ENCODE measurements at places on chromosomes 11 and 22. TPM values are rescaled to one million over a fixed set of nuclear protein-coding genes. Genes with fewer than 3 reads are reported as not detected.

The OTOG gene
- not detected for total RNA-seq

The DMC1 gene
- not detected for total RNA-seq

The IGF2 gene
- total RNA-seq = 124 TPM

The GSTT2B gene
- total RNA-seq = not detected

The ADM gene
- 56.8 TPM for total RNA-seq

The PLAAT3 gene
- total RNA-seq = 21.1 TPM

DNA sequence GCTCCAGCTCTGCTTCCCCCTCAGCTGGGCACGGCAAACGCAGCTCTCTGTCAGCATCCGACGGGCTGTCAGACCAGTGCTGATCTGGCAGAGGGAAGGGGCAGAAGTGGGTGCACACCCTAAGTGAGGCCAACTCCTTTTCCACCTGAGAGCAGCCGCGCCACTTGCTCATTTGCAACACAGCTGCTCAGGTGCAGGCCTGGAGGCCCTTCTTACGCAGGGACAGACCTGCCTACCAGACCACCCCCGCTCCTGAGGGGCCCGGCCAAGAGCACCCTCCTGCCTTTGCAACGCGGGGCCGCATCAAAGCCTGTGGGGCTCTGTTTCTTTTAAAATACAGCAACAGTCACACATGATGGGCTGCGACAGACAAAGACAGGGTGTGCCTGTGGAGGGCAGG is 47.8 kb upstream of the BID start:
- H3K36me3 ChIP-seq = peaks cover 46% of the 10 kb centered on the region
- H3K27ac ChIP-seq = no peak overlapping the region
- no peaks in the 10 kb centered on the region for H3K27me3 ChIP-seq
- H3K4me3 ChIP-seq = no peak overlapping the region
- H3K4me1 ChIP-seq = no peaks in the 10 kb centered on the region

DNA sequence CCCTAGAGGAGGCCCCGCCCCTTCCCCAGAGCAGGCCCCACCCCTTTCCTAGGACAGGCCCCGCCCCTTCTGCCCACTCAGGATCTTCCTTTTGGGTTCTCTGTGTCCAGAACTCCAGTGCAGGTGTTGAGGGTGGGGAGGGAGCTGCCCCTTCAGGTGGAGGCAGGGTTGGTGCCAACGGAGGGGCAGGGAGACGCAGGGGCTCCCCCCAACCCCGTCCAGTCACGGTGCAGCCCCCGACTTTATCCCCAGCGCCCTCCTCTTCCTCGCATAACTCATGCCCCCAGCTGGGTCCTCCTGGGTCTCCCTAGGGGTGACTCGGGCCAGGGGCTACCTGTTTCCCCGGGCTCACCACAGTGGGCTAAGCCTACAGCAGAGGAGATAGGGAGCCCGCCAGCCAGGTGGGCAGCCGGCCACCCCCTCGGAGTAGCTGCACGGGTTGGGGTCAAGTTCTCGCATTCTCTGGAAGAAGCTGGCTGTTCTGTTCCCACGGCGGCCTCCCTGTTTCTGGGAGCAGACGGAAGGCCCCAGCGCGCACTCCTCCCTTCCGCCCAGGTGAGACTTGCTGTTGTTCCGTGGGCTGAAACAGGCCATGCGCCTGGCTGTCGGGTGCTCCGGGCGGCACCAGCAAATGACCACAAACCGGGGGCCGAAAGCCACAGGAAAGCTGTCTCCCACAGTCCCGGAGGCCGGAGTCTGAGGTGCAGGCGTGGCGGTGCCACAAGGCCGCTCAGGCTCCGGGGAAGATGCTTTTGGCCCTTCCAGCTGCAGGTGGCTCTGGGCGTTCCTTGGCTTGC is 38.9 kb downstream of the MUC2 start:
- no peak overlapping the region for H3K4me3 ChIP-seq
- H3K27ac ChIP-seq = no peak overlapping the region
- no peaks in the 10 kb centered on the region for H3K27me3 ChIP-seq

DNA sequence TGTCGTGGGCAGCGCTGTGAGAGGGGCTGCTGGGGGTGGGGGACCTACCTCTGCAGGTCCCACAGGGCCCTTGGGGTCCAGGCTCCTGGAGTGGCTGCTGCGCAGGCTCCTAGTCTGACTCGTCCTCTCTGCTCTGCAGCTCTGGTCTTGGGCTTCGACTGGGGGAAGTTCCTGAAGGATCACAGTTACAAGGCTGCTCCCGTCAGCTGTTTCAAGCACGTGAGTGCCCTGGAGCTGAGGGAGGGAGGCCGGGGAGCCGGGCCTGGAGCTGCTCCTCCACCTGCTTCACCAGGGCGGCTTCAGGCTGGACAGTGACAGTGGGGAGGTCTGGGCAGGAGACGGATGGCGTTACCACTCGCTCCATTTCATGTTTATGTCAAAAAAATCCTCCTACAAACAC is 11.9 kb downstream of the L3MBTL2 start:
- H3K4me3 ChIP-seq = no peak overlapping the region
- peak overlapping the region; percentile 33 for H3K27ac ChIP-seq
- H3K36me3 ChIP-seq = peaks cover 65% of the 10 kb centered on the region
- DNase-seq = no peak
- H3K4me1 ChIP-seq = no peaks in the 10 kb centered on the region

DNA sequence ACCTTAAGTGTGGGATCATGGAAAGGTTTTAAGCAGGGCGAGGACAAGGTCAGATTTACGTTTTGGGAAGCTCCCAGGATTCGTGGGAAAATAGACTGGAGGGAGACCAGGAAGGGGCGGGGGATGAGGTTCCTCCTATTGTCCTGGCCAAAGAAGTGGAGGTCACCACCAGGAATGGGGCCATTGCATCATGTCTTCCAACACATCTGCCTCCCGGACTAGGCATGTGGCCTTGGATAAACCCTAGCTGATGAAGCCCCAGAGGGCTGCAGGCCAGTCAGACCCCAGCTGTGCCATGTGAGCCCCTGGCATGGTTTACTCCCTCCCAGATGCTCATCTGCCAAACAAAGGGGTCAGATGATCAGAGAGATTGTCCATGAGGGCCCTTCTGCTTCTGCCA is 11.5 kb upstream of the YWHAH start:
- DNase-seq = no peak
- no peaks in the 10 kb centered on the region for H3K27me3 ChIP-seq
- H3K27ac ChIP-seq = no peak overlapping the region
- H3K4me3 ChIP-seq = no peak overlapping the region
- H3K4me1 ChIP-seq = no peaks in the 10 kb centered on the region

DNA sequence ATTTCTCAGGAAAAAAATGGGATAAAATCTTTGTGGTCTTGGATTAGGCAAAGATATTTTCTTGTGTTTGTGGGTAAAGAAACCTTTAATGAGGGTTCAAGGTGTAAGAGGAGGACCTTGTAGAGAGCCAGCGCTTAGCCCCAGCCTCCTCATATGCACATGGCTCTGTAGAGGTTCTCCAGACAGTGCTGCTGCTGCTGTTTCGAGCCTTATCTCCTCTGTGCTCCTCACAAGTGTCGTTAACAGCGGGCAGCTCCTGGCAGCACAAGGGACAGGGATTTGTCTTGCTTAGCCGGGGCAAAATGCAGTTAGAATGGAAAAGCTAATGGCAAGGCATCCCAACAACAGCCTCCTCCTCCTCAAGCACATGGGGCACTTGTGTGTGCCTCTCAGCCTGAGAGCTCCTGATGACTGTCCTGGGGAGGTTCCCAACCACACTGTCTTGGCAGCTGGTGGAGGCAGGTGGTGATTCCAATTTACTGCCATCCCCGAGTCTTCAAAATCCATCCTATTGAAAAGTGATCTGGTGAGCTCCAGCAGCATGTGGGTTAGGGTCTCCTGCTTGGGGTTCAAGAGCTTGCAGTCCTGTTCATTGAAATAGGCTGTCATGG is 7.6 kb upstream of the MSANTD2 start:
- H3K27ac ChIP-seq = no peak overlapping the region
- no peaks in the 10 kb centered on the region for H3K4me1 ChIP-seq
- H3K4me3 ChIP-seq = no peak overlapping the region
- H3K27me3 ChIP-seq = no peaks in the 10 kb centered on the region

GRCh38 chr11:14314127-14314526 is 44.9 kb downstream of the RRAS2 start:
- H3K4me3 ChIP-seq = no peak overlapping the region
- H3K27ac ChIP-seq = no peak overlapping the region
- H3K36me3 ChIP-seq = no peaks in the 10 kb centered on the region
- H3K27me3 ChIP-seq = no peaks in the 10 kb centered on the region

DNA sequence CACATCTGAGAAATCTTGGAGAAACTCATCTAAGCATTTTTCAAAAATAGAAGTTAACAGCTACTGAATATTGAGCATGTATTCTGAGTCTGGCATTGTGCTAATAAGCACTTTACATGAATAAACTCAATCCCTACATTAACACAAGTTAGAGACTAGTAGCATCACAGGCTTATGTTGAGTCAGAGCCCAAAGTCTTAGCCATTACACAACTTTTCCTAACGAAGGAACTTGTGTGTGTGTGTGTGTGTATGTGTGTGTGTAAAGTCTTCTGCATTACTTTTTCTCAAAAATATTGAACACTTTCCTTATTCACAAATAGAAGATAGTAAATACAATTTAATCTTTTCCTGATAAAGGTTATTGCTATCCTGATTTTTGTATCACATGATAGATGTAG is 8.7 kb upstream of the CLPB start:
- H3K4me3 ChIP-seq = no peak overlapping the region
- no peaks in the 10 kb centered on the region for H3K36me3 ChIP-seq
- H3K27me3 ChIP-seq = no peaks in the 10 kb centered on the region
- no peaks in the 10 kb centered on the region for H3K4me1 ChIP-seq
- no peak for DNase-seq

- H3K4me1 ChIP-seq = no peaks in the 10 kb centered on the region
- no peak overlapping the region for H3K27ac ChIP-seq
- no peaks in the 10 kb centered on the region for H3K36me3 ChIP-seq
- H3K27me3 ChIP-seq = no peaks in the 10 kb centered on the region
- no peak overlapping the region for H3K4me3 ChIP-seq
These were observed 72.6 kb upstream of the CADM1 start for GRCh38 chr11:115576606-115577380.

DNA sequence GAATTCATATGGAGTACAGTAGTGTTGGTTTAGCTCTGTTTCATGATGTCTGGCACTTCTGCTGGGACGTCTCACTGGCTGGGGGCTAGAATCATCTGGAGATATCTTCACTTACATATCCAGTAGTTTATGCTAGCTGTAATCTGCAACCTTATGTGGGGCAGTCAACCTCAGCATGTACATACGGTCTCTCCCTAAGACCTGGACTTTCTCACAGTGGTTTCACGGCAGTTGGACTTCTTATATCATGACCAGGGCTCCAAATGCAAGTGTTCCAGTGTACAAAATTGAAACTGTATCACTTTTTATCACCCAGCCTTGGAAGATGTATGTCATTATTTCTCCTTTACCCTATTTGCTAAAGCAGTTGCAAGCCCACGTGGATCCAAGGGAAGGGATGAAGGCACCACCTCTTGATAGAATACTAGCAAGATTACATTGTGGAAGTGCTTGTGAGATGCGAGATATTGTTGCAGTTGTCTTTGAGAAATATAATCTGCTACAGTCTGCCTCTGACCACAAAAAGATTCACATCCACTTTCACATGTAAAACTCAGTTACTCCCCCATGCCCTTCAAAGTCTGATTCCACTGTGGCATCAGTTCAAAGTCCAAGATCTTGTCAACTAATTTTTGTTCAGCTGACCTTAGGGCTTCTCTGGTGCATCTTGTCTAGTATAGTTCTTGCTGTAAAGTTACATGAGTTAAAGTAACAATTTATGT is 316.6 kb upstream of the NCAM1 start:
- H3K4me1 ChIP-seq = no peaks in the 10 kb centered on the region
- DNase-seq = no peak
- no peak overlapping the region for H3K27ac ChIP-seq
- H3K36me3 ChIP-seq = no peaks in the 10 kb centered on the region

DNA sequence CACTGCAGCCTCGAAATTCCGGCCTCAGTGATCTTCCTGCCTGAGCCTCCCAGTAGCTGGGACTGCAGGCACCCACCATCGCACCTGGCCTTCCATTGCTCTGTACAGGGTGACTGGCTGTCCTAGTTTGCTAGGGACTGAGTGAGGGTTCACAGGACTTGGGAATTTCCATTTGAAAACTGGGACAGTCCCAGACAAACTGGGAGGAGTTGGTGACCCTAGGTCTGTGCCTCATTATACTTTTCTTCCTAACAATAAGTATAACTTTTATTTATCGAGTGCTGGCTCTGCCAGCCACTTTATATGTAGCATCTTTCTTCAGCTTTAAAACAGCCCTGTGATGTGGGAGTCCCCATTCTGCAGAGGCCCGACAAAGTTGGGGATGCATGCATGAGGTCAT is 25.5 kb downstream of the TCP11L1 start:
- no peaks in the 10 kb centered on the region for H3K27me3 ChIP-seq
- no peak overlapping the region for H3K4me3 ChIP-seq
- H3K4me1 ChIP-seq = no peaks in the 10 kb centered on the region
- H3K36me3 ChIP-seq = peaks cover 64% of the 10 kb centered on the region

- no peak overlapping the region for H3K27ac ChIP-seq
- no peaks in the 10 kb centered on the region for H3K4me1 ChIP-seq
- no peaks in the 10 kb centered on the region for H3K36me3 ChIP-seq
- no peaks in the 10 kb centered on the region for H3K27me3 ChIP-seq
- no peak for DNase-seq
These were observed 26.2 kb downstream of the UBASH3B start for GRCh38 chr11:122681735-122682134.

- no peak for DNase-seq
- H3K4me3 ChIP-seq = no peak overlapping the region
- no peaks in the 10 kb centered on the region for H3K4me1 ChIP-seq
- no peaks in the 10 kb centered on the region for H3K27me3 ChIP-seq
These were observed 184.9 kb downstream of the SNX19 start for GRCh38 chr11:130731401-130731800.

DNA sequence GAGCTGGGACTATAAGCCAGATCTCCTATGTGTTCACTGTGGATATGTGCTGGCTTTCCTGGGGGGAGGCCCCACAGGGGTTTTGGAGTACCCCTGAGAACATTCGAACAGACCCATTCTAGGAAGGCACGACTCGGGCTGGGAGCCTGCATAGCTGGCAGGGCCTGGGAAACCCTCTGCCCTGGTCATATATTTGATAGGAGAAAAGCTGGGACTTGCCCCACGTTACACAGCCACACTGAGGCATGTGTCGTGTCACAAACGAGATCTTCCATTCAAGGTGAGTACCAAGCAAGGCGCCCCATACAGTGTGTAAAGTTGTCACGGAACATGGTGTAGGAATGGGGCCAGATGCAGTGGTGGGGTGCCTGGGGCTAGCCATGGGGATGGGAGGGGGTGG is 11.2 kb downstream of the MYO7A start:
- no peaks in the 10 kb centered on the region for H3K4me1 ChIP-seq
- DNase-seq = no peak
- no peaks in the 10 kb centered on the region for H3K36me3 ChIP-seq
- no peak overlapping the region for H3K27ac ChIP-seq
- H3K4me3 ChIP-seq = no peak overlapping the region

GRCh38 chr11:14587258-14587657 is 56.3 kb upstream of the PDE3B start:
- H3K27me3 ChIP-seq = no peaks in the 10 kb centered on the region
- H3K4me1 ChIP-seq = no peaks in the 10 kb centered on the region
- no peak overlapping the region for H3K27ac ChIP-seq
- H3K36me3 ChIP-seq = no peaks in the 10 kb centered on the region
- no peak for DNase-seq

GRCh38 chr11:29171360-29171950 is 845.4 kb downstream of the KCNA4 start:
- no peaks in the 10 kb centered on the region for H3K36me3 ChIP-seq
- H3K27ac ChIP-seq = no peak overlapping the region
- no peaks in the 10 kb centered on the region for H3K27me3 ChIP-seq
- H3K4me1 ChIP-seq = no peaks in the 10 kb centered on the region

Data from ascending aorta (tissue), 2 donors.